ENCODE measurements at places on chromosomes 11 and 22.

- no peak for DNase-seq
Measured at GRCh38 chr22:20008221-20008995, 8.2 kb downstream of the ARVCF start.

DNA sequence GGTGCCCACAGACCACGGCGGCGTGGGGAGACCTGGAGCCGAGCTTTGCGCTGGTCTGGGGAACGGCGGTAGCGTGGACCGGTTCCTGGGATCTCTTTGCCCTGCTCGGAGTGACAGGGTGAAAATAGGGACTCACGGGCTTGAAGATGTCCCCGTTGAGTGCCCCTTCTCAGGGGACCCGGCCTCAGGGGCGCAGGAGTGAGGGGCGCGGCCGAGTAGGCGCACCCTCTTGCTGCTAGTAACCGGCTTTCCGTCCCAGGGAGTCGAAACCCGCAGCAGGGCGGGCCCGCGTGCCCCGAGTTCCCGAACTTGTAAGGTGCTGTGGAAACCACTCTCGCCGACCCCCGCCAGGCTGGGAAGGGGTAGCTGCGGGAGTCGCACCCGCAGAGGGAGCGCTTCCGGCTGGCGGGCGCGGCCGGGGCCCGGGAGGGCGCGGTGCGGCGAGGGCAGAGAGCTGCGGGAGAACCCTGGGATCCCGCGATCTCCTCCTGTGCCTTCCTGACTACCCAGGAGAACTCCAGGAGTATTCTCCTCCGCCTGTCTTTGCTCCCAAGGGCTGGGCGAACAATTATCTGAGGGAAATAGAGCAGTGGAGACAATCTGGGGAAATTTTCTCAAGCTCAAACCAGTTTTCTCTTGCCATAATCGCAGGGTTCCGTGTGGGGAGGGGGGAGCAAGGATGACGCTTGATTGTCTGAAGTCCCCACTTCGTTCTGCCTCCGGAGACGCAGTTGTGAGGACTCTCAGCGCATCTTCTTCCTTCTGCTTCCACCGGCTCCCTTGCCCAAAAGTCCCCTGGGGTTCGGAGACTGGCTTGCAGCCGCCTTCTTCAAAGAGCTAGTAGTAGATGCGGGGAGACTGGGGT lies 666 bp downstream of the NELL1 start:
- DNase-seq = no peak

- DNase-seq = no peak
Measured at GRCh38 chr11:21646351-21646750, 546.5 kb upstream of the ANO5 start.

DNA sequence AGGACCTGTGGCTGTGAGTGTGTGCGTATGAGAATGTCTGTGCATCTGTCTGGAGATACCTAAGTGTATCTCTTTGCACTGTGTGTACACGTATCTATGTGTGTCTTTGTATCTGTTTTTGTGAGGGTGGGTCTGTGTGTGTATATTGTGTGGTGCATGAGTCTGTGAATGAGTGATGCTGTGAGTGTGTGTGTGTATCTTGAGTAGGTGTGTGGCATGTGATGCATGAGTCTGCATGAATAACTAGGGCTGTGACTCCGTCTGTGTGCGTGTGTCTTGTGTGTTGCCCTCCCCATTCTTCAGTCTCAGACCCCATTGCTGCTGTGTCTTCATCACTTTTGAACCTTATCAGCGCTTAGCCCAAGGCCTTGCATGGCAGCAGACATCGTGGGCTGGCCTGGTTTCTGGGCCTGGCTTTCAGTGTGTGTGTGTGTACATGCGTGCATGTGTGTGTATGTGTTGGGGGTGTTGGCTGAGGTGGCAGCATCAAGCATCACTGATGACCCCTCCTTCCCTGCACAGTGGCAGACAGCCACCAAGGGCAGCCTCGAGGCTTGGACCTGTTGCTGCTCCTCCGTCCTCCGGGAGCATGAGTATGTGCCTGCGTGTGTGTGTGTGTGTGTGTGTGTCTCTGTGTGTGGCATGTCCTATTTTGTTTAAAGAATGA lies 1.4 kb downstream of the SGSM1 start:
- DNase-seq = no peak

- peak; percentile 99 for DNase-seq
Measured at GRCh38 chr11:67508486-67509121, 642 bp upstream of the CDK2AP2 start.

GRCh38 chr22:32042924-32043323 lies at the start of gene SLC5A1:
Gene SLC5A1, plus strand, starts transcription at chr22:32043261. Its CDS starts 21 bp downstream, at chr22:32043282.
- DNase-seq = no peak

DNA sequence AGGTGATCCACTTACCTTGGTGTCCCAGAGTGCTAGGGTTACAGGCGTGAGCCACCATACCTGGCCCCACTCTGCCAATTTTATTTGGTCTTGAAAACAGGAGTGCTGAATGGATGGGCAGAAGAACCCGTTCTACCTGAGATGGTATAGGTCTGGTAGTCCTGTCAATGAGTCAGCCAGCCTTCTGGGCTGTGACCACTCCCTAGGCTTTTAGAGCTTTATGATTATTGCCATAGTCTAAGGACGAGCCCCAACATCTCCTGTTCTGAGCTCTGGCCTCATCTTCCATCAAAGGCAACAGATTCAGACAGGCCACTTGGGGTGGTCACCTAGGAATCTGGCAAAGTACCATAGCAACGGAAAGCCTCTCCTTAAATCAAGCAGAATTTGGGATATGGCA lies 11.5 kb downstream of the ZDHHC5 start:
- no peak for DNase-seq
